ENCODE measurements at places on chromosomes 5 and 9.

DNA sequence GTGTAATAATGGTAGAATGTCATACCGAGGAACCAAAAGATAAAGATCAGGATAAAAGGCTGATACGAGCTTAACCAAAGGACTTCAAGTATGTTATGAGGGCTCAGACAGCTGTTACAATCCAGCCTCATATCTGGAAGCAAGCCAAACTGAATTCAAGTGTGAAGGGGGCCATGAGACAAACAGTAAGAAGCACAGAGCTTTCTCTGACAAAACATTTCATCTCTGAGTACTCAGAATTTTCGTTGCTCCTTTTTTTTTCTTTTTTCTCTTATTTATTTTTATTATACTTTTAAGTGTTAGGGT, 52.9 kb upstream of the CD180 start:
- peak; percentile 64 for DNase-seq

GRCh38 chr9:99019510-99020331, 76.0 kb downstream of the COL15A1 start:
- DNase-seq, result no peak

- DNase-seq, result no peak
Observed at GRCh38 chr9:35029852-35030251, 40.3 kb downstream of the DNAJB5 start.

DNA sequence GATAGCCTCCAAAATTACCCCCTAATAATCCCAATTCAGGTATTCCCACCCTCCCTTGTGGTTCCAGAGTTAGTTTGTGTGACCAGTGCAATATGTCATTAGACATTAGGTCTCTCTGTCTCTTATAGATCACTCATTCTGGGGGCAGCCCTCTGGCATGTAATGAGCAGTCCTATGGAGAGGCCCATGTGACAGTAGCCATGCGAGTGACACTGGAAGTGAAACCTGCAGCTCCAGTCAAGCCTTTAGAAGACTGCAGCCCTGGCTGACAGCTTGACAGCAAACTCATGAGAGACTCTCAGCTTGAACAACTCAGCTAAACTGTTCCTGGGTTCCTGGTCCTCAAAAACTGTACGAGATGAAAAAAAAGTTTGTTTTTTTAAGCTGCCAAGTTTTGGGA, 54.0 kb upstream of the HSPB3 start:
- no peak for DNase-seq

- no peak for DNase-seq
Observed at GRCh38 chr9:100394816-100395215, 32.1 kb upstream of the MSANTD3 start.
